ENCODE measurements at places on chromosomes 13 and 19.

GRCh38 chr19:14114854-14115253 lies 2.7 kb downstream of the PRKACA start:
- DNase-seq, result peak; percentile 34

DNA sequence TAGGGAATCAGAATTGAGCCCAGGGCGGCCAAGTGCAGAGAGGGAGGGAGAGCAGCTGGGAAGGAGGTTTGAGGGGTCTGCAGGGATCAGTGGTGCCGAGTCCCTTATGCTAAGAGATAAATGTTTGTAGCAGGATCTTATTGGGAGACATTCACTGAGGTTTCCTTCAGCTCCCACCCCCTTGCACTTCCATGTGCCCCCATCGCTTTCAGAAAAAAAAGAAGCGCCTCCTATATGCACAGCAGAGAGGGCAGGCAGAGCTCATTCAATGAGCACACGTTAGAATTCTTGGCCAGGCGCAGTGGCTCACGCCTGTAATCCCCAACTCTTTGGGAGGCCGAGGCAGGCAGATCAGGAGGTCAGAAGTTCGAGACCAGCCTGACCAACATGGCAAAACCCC lies 28.0 kb downstream of the CYP4F2 start:
- no peak for DNase-seq

DNA sequence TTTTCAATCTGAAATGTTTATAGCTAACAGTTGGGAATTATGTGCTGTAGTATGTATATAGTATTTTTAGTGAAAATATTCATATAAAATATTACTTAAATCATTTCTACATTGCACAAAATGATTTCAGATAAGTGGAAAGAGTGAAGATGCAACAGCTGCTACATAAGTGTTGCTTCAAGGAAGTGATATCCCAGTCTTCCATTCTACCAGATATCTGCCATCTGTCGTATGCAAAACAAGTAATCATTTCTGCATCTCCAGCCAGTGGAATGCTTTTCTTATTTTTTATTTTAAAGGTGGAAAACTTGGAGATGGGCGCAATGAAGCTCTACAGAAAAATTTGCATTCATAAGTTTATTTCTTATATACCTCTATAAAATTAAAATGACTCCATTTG lies 152.5 kb upstream of the MAB21L1 start:
- DNase-seq, result no peak

DNA sequence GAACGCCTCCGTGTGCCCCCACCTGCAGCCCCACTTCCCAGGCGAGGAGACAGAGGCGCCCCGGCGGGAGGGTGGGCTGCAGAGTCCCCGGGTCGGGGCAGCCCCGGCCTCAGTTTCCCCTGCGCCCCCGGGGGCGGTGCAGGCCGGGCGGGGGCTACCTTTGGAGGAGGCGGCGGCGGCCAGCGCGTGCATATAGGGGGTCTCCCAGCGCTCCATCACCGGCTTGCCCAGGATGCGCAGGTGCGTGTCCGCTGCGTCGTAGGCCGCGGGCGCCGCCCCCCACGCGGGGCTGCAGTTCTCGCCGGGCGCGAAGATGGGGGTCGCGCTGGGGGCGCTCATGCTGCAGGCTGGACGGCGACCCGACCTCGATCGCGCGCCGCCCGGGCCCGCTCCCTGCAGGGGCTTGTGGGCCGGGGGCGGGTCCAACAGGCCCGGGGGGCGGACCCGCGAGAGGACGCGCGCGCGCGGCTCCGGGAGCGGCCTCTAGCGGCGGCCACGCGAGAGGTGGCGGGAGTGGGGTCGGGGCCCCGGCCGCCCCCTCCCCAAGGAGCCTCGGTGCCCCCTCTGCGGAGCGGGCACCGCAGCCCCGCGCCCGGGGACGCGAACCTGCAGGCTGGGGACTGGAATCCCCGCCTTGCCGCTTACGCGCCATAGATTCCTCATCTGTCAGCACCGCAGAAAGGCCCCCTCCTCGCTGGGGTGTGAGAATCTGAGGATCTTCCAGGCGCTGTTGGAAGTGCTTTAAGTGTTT lies at the start of gene GAMT:
Gene GAMT (minus strand): TSS at position 405 of the 751 bp plus-strand sequence. CDS start 66 bp downstream, at position 339.
- DNase-seq, result no peak

DNA sequence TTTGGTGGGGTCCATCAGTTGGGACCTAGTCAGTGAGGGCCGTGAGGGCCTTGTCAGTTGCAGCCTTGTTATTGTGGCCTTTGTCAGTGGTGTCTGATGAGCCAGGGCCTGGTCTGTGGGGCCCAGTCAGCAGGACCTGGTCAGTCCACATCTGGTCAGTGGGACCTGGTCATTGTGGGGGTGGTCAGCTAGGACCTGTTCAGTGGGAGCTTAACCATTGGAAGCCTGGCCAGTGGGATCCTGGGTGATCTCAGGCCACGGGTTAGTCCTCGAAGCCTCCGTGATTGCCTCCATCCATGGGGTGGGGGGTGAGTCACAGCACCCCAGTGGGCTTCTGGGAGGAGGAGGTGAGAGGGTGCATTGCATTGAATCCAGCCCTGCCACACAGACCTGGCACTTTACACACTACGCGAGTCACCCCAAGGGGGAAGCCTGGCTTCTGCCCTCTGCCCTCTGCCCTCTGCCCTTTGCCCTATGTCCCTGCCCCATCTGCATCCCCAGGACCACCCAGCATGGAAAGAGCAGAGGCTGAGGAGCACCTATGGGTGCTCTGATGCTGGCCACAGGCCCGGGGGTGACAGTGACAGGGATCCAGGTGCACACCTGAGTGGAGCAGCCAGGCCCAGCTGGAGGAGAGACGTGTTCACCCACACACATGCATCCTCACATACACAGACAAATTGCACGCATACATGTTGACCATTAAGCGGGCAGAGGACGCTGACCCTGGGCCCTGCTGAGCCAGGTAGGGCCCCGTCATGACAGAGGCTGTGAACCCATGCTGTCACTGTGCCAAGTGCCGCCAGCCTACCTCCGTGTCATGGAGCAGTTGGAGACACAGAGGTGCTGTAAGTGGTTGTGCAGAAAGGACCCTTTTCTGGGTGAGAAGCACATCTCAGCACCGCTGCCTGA lies 59.8 kb upstream of the TPM4 start:
- no peak for DNase-seq

DNA sequence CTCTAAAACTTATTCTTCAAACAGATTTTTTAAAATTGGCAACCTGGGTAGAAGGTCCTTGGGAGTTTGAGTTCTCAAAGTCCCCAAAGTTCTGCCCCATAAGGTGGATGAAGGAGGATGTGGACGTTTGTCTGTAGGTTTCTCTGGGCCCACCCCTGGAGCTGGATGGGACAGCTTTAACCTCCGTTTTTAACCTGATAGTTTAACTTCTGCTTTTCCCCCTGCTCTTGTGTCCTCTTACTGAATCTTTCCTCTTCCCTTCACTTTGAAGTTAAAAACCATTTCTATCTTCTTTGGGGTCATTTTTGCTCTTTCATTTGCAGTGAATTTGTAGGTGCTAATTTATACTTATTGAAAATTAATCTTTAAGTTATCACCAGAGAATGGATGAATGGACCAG lies 79.1 kb downstream of the ESD start:
- DNase-seq, result no peak

DNA sequence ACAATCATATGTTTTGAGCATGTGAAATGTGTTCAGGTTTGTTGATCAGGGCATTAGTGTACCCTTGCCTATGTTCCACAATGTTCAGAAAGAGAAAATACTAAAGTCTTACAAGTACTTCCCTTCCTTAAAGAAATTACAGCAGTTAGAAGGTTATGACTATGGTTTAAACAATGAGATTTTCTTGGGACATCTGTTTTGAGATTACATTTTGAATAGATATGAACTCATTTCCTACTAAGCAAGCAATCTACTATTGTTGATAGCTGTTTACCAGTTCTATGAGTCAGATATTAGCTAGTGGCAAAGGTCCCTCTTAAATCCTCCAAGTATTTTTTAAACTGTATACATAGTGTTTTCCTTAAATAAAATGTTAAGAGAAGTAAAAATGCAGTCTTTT lies 241.3 kb downstream of the DACH1 start:
- no peak for DNase-seq

DNA sequence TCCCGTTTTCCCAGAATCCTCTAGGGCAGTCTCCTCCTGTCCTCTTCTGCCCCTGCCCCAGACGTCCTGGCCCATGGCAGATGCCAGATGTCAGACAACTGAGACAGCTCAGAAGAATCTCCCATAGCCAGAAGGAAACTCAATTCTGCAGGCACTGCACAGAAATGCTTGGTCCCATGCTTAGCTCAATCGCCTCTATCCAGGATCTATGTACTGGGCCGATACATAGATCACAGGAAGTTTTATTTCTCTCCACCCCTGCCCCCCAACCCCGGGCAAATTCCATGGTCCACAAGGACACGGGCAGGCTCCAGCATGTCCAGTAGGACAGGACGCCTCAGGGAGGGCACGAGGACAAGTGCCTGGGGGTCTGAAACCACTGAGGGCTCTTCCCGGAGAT lies 4.8 kb downstream of the MBD3 start:
- DNase-seq, result no peak

DNA sequence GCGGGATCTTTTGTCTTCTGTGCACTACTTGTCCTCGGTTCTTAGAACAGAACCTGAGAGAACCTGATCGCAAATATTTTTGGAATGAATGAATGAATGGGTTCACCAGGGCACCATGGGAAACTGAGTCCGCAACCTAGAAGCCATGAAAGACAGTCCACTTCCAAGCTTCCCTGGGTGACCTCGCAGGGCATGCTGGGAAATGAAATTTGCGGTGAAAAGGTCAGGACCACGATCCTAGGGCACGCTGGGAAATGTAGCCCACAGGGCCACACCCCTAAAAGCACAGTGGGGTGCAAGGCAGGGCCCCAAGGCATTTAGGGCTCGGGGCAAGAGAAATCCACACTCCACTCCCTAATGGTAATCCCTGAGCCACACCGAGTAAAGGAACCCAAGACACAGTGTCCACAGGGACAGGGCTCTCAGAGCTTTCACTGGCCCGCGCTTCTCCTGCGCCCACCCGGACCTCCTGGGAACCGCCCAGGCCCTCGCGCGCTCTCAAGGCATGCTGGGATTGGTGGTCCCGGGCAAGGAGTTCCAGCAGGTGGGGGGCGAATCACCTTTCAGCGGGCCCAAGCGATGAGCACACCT lies 1.1 kb upstream of the PPP1R12C start:
- DNase-seq, result no peak

GRCh38 chr19:1104311-1105007 lies 665 bp downstream of the GPX4 start:
- peak; percentile 67 for DNase-seq

All from activated T-helper 1 cell treated with anti-CD3 and anti-CD28 coated beads, Interleukin-2, amount 50 U/mL, for 16 hours (primary cell).